ENCODE measurements at places on chromosomes 12 and 14.

DNA sequence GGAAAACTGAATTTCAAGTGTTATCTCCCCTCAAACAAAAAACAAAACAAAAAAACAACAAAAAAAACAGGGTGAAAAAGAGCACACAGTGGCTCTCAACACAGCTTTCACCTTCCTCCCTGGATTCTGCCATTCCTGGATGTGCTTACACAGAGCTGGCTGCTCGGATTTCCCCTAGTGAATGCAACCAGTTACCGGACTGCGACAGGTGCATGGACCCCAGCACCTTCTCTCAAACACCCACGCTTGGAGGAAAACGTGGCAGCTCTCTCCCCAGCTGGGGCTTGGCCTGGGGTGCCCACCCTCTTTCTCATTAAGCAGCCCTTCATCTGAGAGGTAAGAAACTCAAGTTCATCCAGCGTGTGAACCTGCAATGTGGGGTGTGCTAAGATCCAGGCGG lies 33.5 kb upstream of the DICER1 start:
- no peak for DNase-seq

DNA sequence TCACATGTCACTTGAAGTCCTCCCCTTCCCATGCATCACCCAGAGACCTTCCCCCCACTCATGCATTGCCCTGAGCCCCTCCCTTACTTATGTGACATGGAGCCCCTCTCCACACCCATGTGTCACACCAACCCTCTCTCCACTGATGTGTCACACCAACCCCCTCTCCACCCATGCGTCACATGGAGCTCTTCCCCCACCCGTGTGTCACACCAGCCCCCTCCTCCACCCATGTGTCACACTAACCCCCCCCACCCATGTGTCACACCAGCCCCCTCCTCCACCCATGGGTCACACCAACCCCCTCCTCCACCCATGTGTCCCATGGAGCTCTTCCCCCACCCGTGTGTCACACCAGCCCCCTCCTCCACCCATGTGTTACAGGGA lies 30.4 kb downstream of the RTL1 start:
- no peak for DNase-seq

DNA sequence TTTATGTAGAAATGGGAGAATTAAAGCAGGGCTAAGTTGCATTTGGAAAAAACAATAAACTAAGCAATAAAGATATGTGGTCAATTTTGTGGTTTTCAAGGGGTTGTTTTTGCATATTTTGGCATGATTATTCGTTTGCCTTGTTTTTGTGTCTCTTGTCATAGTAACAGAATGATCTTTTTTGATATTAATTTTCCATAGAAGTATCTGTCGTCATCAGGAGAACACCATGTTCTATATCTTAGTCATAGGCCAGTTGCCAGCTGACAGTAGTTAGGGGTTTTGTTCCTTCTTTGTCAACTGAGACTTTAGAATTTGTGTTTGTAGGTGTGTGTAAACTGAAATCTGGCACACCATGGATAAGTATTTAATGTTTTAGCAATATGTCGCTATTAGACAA lies 1354.8 kb downstream of the LRFN5 start:
- DNase-seq, result no peak

DNA sequence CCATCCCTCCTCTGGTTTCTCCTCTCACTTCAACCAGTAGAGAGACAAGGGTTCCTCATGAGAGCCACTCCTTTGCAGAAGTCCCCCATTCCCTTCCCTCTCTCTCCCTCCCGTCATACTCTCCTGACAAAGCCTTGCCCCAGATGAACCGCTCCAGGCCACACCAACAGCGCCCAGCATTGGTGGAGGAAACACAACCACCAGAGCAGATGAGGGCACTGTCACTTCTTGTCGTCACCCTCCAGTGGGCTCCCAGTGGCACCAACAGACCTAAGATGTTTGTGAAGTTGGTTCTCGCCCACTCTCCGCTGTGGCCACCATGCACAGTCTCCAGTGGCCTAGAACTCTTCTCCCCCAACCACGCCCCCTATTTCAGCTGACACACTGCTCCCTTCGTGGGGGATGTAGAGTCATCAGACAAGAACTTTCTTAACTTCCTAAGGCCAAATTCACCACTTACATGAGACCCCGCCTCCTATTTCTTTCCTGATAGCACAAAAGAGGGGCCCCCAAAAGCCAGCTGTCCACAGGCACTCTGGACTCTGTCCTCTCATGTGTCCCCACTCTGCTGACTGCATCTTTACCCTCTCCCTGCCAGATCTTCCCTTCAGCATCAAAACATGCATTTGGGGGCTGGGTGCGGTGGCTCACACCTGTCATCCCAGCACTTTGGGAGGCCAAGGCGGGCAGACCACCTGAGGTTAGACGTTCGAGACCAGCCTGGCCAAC lies 29.2 kb upstream of the PLEKHG6 start:
- no peak for DNase-seq

DNA sequence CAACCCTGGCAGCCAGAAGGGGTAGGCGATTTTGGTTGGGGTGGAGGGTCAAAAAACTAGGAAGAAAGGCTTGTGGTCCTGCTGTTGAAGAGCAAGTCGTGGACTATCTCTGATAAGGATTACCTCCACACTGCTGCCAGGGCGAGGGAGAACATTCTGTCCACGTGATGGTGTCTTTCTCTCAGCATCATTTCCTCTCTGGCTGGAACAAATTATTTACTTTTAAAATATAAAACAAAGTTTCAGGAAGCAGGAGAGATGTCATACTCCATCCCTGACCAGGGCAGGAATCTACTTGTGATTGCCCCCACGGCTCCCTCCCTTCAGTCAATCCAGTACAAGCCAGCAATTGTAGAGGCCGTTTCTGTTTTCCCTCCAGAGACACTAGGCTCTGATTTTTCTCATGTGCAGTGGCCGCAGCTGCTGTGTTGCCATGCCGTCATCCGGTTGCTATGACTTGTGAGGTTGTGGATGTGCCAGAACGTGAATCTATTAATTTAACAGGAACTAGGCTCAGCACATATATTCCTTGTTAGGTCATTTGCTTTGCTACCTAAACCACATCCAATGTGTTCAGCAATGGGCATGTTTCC lies 61.5 kb upstream of the PTGR2 start:
- no peak for DNase-seq

DNA sequence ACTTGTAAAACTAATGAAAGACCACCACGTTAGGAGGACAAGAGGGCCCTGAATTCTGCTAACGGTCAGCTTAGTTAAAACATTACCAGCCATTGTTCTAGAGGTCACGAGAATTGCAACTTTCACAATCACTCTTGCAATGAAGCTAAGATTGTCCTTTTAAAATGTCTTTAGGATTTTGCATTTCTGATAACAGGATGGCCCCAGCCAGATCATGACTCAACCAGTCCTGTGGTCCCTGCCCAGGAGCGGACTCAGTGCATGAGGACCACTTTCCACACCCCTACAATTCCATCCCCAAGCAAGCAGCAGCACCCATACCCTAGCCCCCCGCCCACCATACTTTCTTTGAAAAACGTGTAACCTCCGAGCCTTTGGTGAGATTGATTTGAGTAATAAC lies 28.7 kb downstream of the HSP90AA1 start:
- no peak for DNase-seq

DNA sequence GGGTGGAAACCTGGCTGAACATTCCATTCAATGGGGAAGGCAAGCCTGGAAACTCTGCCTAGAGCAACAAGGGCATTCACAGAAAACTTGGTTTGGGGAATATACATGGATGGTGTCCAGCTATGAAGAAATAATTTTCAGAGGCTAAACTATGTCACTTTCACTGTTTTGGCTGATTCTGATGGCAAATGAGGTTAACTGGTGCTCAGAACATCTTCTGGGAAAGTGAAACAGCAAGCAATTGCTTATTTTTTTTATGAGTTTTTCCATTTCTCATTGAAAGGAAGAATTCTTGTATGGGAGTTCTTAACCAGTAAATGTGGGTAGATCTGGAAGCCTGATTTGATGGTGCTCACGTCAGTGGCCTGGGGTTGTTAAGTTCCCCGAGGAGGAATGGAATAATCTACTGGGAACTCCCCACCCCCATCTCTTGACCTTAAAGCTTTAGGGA lies 132.8 kb upstream of the BTG1 start:
- no peak for DNase-seq

GRCh38 chr12:5479761-5480160 lies 47.9 kb downstream of the NTF3 start:
- DNase-seq, result no peak

GRCh38 chr14:98957211-98958047 lies 314.6 kb downstream of the BCL11B start:
- DNase-seq, result no peak

DNA sequence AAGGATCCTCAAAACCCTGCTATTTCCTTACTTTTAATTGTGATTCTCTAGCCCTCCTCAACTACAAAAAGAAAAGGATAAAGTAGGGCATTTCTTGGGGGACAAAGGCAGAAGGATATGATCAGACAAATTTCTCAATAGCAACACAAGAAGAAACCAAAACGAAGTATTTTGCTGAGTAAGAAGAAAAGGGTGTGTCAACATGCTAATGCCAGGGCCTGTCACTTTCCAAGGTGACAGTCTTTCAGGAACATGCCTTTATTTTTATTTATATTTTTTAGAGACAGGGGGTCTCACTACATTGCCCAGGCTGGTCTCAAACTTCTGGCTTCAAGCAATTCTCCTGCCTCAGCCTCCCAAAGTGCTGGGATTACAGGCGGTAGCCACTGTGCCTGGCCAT lies 39.8 kb downstream of the CBX5 start:
- no peak for DNase-seq

DNA sequence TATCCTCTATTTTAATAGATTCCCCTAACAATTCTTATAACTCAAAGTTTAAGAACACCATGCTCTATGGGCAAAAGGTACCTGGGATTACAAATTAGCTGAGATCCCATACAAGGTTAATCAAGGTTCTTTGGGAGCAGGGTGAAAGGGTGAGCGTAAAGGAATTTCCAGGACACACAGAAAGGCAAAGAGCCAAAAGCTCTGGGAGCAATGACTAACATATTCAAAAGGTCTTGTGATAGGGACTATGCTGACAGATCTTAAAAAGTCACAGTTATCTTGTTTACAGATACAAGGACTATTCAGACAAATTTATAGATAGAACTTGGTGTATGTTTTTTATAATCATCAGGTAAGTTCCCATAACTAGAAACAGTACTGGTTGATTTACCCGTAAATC lies 19.5 kb upstream of the PPFIBP1 start:
- DNase-seq, result no peak

DNA sequence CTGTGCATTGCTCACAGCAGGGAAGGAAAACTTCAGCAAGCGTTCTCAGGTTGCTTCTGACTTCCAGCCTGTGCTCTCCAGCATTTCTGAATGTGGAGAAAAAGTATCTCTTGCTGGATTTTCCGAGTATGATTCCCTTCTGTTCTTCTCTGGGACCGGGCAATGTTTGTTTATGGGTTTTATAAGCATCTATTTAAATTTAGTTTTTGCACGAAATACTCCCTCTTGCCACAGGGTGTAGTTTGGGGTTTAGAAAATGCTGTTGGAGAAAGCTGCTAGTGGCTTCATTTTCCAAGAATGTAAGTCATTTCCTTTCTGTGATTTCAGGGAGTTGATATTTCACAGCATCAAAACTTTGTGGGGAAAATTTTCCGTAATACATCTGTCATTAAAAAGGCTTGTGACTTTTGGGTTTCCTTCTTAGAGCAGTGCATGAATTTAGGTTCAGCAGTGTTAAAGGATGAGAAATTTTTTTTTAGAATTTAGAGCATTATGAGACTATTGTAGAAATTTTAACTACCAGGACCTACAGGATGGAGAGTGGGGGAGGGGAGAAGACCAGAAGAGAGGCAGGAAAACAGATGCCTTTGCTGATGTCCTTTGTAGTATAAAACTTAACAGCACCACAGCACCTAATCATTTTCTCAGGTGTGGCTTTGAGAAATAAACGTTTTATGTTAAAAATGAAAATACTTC lies 1.5 kb downstream of the FRMD6 start:
- no peak for DNase-seq

DNA sequence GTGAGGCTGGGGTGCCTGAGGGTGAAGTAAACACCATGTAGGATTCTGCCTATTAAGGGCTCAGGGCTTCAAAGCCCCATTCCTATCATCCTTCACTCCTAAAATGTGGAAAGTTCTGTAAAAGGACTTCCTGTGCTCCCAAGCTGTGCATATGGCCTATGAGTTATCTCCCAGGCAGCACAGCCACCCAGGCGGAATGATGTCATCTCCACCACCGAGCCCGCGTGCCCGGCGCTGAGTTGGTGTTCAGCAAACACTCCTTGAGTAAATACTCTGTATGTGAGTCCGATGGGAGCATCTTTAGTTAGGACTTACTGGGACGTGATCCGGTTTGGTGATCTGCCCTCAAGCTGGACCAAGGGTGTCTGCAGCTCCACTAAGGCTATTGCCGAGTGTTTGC lies 437.3 kb downstream of the MED13L start:
- DNase-seq, result no peak

GRCh38 chr12:67390273-67390672 lies 121.1 kb downstream of the CAND1 start:
- DNase-seq, result no peak

DNA sequence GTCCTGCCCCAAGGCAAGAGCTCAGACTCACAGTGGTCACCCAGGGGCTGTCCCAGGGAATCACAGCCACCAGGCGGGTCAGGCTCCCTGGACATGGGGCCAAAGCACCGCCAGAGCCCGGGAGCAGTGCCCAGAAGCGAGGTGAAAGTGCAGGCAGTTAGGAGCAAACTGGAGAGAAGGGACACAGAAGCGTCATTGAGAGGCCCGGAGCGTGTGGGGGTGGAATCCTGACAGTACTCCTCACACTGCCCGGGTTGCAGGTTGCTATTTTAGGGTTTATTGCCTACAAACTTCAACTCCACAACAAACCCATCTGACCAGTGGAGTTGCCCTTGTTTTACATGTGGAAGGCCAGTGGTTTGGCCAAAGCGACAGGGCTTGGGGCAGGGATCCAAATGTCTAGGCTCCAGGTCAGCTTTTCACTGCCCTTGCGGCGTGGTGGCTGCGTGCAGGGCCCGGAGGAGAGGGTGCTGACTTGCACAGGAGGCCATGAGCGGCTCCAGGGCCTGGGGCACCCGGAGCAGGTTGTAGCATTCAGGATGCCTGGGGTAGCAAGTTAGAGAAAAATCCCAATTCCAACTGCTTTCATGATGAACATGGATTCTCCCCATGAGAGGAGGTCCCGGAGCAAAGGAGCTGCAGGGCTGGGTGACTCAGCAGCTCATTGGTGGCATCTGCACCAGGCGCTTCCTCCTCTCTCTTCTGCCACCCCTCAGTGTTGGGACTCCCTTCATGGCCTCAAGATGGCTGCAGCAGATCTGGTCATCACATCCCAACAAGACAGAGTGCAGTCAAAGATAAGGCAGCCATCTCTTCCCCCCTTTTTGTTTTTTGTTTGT lies 112.3 kb upstream of the NCOR2 start:
- no peak for DNase-seq

DNA sequence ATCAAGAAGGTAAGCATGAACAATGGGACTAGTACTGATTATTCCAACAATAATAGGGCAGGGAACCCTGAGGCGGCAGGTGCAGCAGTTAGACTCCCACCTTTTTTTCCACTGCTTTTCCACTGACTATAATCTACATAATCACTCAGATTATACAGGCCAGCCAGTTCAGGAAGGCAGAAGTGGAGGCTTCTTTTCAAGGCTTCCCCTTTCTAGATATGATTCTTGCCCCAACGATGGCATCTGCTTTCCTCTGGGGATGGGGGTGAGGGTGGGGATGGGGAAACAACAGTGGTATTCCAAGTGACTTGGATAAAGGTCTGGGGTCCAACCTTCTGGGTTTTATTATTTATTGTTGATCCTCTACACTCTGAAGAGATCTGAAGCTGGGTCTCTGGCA lies 331 bp downstream of the NCKAP1L start:
- DNase-seq, result no peak

Data from cortex of kidney (tissue), 1 donor.